Omental fat pad (tissue), 4 donors: ENCODE measurements at places on chromosomes 3 and 15. TPM values are rescaled to one million over a fixed set of nuclear protein-coding genes. Genes with fewer than 3 reads are reported as not detected.

Gene XXYLT1
- total RNA-seq, result 16.1 TPM

Gene ATP10A
- 18.8 TPM for total RNA-seq

Gene APOD
- 1,161 TPM for total RNA-seq

DNA sequence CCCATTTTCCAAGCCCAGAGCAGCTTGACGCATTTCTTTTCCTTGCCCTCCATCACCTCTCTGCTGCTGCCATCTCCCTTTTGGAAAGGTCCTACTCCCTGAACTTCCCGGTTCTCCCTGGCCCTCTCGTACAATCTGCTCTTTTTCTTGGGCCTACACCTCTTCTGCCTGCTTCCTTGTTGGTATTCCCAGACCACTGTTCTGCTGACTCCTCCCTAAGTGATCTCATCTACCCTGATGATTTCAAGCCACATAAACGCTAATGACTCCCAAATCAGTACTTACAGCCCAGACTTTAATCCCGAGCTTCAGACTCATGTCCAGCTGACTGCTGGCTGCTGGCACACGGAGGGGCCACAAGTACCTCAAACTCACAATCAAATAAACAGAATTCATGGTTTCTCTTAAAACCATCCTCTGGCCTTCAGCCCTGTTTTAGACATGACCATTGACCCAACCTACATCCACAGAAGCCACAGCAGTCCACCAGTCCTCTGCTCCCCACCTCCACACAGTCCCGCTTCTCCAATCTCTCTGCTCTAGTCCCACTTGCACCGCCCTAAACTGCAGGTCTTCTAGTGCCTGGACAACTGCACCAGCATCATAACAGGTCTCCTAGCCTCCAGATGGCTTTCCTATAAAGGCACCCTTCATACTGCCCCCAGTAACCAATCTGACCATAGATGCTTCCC lies 57.6 kb downstream of the AAGAB start:
- DNase-seq, result no peak

- DNase-seq, result no peak
Observed at GRCh38 chr3:42369304-42369703, 41.1 kb downstream of the LYZL4 start.

GRCh38 chr3:3560591-3561311 lies 238.5 kb upstream of the LRRN1 start:
- DNase-seq, result no peak

DNA sequence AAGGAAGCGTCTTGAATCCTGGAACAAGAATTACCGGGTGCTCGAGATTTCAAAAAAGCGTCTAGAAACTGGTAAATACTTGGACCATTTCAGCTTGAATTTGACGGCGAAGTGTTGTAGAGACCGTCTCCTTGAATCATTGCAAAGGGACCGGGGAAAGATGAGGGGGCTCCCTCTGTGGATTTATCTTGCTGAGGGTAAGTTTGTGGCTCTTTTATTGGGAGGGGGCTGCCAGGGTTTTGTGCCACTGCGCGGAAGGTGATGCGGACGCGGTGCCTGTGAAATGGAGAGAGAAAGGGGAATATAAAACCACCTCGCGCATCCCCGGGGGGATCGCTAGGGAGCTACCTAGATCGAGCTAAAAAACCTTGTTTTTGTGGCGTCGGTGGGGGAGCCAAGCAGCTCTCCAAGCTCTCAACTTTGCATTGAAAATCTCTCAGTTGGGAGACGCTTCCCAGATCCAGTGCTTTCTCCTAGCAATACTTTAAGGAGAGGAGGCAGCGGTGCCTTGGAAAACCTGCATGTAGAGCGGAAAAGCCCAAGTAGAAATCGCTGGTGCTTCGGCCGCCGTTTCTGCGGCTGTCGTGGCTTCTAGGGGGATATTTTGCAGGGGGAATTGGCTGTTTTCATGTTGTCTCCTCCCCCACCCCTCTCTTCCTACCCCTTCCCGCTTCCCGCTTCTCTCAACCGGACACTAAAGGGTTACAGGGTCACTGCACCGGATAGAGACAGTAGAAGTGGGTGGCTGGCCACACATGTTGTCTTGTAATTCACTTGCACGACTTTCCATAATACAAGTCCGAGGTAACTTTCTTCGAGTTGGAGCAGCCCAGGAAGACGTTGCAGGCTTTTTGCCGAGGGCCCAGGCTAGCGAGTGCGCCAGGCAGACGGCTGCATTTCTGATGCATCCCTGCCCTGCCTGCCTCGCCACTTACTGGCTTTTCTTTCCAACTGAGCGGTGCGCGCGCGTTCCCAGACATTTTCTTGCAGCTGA lies 187.6 kb downstream of the NLGN1 start:
- no peak for DNase-seq
